ENCODE measurements at places on chromosomes 1 and 21.

GRCh38 chr1:45979074-45979777 lies 153.2 kb downstream of the PIK3R3 start:
- DNase-seq = no peak

GRCh38 chr1:100034470-100034869 lies 64.7 kb downstream of the SLC35A3 start:
- DNase-seq = no peak

GRCh38 chr1:43743206-43743605 lies 35.9 kb downstream of the ST3GAL3 start:
- DNase-seq = no peak

DNA sequence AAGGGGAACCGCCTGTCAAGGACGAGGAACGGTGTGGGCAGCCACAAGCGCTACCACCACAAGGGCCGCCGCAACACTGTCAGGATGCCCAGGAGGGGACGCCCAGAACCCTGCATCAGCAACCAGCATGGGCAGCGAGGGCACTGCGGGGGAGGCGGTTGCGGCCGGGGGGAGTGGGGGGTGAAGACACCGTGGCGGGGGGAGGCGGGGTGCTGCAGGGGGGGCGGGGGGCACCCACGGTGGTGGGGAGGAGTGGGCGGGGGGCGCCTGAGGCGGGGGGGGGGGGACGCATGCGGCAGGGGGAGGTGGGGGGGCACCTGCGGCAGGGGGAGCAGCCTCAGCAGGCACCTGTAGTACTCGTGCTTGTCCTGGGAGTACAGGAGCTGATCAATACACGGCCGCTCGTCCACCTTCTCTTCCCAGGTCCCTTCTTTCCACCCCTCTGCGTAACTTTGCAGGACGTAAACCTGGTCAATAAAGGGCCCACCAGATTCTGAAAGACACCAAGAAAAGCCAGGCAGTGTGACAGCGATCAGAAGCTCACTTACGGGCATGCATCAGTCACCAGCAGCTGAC lies 4.6 kb downstream of the POFUT2 start:
- no peak for DNase-seq

GRCh38 chr1:217526636-217527035 lies 104.3 kb downstream of the GPATCH2 start:
- DNase-seq = no peak

- DNase-seq = no peak
Measured at GRCh38 chr1:212622467-212622866, 13.9 kb downstream of the ATF3 start.

DNA sequence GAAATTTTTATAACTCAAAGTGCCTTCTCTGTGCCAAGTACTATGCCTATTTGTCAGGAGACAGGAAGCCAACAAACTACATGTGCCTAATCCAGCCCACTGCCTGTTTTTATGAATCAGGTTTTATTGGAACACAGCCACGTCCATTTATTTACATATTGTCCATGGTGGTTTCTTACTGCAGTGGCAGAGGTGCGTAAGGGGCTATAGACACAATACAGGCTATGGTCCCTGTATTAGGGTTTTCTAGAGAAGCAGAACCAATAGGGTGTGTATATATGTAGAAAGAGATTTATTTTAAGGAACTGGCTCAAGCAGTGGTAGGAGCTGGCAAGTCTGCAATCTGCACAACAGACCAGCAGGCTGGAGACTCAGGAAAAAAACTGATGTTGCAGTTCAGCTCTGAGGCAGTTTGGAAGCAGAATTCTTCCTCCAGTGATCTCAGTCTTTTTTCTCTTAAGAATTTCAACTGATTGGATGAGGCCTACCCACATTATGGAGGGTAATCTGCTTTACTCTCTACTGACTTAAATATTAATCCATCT lies 15.4 kb downstream of the PPIE start:
- DNase-seq = no peak

GRCh38 chr1:182175361-182175931 lies 113.9 kb upstream of the ZNF648 start:
- DNase-seq = peak; percentile 25

GRCh38 chr1:21099034-21099868 lies 77.4 kb downstream of the EIF4G3 start:
- DNase-seq = no peak

DNA sequence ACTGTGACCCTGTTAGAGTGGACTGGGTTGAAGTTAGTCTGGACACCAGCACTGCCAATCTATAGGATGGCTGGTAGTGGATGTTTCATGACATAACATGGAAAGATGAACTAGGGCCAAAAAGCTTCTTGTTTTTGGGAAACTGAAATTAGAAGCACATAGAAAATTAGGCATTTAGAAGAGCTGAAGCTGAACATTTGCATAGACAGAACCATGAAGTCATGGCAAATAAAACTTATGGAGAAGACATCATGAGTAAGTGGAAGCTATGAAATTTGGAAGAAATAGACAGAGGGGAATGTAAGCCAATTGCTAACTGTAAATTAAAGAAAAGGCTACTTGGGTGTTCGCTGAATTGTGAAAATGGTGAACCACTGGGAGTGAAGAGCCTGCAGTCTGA lies 2.7 kb upstream of the S100A11 start:
- no peak for DNase-seq

DNA sequence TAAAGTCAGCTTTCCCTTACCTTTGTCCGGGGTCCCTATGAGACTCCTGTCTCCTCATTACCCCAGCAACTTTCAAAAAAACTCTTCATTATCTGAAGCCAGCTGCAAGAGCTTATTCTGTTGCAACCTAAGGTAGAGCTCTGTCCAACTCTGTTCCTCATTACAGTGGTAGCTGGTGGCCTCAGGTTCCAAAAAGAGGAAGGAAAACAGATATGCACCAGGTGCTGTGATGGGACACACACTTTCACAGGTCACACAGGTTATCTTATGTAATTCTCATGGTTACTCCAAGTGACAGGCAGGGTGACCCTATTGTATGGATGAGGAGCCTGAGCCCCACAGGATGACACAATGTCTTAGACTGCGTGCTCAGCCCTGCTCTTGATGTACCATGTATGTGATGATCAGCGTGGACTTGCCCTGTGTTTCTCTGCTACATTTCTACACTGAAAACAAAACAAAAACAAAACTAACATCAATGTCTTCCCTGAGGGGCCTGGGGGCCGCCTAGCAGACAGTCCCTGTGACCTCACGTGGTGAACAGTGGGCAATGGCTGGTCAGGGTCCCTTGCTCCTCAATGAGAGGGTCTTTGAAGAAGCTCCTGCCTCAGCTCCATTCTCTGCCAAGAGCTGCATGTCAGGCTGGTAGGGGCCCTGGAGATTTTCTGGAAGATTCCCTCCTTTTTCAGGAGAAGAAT lies 9.7 kb upstream of the TENT5C start:
- no peak for DNase-seq

- DNase-seq = no peak
Measured at GRCh38 chr1:111192658-111193519, 7.6 kb downstream of the DENND2D start.

- DNase-seq = no peak
Measured at GRCh38 chr1:184002071-184002470, 35.5 kb downstream of the COLGALT2 start.

DNA sequence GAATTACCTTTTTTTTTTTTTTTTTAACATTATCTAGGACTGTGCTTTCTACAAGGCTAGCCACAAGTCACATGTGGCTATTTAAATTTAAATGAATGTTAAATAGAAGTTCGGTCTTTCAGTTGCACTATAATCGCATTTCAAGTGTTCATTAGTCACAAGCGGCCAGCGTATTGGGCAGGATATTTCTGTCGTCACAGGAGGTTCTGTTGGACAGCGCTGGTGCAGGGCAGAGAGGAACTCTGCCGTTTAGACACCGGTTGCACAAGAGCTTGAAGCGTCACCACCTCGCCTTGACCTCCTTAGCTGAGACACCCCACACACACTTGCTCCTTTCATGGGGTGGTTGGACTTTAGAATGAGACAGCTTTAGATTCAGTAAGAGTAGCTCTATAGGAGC lies 64.1 kb downstream of the BACE2 start:
- no peak for DNase-seq

DNA sequence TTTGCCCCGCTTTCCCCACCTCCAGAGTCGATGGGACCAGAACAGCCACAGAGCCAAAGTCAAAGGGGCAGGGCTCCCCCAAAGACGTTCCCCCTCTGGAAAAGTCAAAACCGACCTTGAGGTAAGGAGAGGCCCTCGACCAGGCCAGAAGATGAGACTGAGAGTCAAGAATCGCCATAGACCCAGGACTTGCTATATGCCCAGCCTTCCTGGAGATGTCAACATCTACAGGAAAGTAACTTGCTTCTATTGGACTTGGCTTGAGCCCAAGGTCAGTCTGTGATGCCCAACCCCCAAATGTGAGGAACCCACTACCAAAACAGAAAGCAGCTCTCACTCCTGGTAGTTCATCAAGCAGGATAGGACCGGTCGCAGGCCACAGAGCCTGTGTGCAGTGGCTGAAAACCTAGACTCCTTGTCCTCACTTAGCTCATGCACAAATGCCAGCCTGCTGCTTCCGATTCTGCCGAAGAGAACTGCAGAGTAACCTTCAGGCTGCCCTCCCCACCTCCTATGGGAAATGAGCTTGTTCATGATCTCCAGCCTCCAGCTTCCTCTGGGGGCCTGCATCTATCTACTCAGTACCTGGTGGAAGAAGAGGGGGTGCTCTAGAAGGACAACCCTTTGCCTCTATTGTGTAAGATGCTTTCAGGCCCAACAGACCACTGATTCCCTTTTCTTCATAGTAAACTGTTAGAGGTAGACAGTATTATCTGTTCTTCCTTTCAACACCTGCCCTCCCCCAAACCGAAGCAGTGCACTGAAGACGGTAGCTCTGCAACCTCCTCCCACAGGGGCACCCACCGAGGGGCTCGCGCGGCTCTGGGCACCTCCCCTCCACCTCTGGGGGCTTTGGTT lies 1.4 kb downstream of the ACOT7 start:
- no peak for DNase-seq

DNA sequence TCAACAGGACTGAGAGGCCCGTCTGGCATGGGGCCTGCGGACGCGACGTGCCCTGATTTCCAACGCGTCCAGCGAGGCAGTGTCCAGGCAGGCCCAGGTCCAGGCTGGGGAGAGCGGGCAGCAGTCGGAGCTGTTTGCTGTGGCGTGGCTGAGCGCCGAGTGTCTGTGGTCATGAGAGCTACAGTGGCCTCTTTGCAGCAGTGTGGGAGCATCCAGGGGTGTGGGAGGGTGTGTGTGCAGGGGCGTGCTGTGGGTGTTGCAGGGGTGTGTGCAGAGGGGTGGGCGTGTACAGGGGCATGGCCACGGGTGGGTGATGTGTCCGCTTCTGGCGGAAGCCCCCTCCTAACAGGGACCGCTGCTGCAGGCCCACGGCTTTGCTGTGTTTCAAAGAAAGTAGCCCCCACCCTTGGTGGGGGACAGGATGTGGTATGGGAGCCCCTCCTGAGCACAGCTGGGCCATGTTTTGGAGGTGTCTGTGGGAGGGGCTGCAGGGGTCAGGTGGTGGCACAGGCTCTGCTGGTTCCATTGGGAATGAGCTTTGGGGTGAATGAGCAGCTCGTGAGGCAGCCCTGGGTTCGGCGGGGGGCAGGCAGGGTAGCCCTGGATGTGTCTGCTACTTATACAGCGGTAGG lies 17.7 kb downstream of the PLCH2 start:
- DNase-seq = peak; percentile 23

DNA sequence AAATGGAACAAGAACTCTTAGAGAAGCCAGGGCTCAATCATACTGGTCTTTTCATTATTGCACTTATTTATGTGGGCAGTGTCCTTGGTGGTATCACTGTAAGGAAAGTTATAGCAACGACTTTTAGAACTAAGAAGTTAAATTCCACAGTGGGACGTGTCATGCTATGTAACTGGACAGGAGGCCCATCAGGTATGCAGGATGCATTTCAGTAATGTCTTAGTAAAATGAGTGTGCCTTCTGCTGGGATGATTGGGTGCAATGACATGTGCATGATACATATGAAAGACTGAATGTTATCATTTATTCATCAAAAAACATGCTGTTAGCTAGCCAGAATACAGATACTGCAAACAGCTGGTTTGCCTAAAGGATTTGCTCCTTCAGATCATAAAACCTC lies 6.9 kb upstream of the ATP1B1 start:
- DNase-seq = no peak

DNA sequence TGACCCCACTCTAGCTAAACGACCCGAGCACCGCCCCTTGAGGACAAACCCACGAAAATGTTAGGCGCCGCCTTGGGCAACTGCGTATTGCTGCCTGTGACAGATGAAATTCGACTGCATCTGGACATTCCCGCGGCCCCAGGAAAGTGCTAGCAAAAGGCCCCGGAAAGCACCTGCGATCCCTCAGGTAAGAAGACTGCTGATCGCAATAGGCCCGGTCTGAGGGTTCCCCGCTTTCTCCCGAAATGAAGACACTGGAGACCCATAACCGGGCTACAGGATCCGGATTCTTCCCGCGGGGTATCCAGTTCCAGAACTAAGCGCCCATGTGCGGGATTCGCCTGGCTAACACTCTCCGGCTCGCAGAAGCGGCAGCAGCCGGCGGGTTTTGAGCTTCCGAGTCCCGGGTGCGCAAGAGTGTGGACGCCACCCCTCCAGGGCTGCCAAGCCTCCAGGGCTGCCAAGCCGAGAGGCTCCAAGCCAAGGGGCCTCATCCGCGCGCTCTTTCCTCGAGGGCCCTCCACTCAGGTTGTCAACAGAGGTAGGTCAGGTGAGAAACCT lies 157.9 kb upstream of the NBPF11 start:
- DNase-seq = no peak

GRCh38 chr21:39714331-39714730 lies 30.7 kb upstream of the IGSF5 start:
- DNase-seq = no peak

DNA sequence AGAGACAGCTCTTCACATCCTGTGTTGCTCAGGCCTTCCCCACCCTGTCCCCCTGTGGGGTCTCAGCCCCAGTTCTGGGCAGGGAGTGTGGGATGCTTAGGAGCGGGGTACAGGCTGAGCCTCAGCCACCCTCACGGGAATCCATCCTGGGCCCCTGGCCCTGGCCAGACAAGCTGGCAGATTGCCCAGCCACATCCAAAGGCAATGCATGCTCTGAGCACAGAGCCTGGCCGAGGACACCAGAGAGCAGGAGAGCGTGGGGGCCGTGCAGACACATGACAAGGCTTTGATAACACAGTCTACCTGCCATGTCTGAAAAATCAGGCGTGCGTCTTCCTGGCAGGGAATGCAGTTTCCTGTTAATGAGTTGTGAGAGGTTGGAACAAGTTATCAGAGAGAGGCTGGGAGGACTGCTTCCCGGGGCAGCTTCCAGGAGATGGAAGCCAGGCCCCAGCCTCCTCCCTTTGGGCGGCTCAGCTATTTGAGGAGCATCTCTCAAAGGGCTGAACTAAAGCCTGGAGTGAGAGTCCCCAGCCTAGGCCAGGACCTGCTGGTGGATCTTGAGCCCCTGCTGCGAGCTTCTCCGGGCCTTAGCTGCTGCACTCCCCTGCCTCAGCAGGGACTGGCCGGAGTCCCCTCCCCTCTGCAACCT lies 72.2 kb upstream of the SELENON start:
- no peak for DNase-seq

GRCh38 chr1:194870860-194871259 lies 1684.4 kb upstream of the B3GALT2 start:
- DNase-seq = no peak

DNA sequence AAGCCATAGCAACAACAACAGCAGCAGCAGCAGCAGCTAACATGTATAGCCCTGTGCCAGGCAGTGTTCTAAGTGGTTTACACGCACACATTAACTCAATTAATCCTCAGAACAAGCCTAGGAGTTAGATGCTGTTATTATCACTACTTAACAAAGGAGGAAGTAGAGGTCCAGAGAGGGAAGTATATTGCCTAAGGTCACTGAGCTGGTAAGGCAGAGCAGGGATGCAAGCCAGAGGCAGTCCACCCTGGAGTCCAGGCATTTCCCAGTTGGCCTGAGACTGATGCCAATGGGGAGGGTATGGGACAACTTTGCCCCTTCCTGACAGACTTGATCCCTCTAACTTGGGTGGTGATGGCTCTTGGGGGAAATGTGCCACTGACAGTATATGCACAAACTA lies 6.8 kb downstream of the CDC14A start:
- DNase-seq = no peak

Data from CD4-positive, alpha-beta T cell treated with Interleukin-1 beta for 1 hour (primary cell).